Stimulated activated naive CD8-positive, alpha-beta T cell treated with anti-CD3 and anti-CD28 coated beads, Interleukin-15, Interleukin-2, amounts not matched to agents 100 U/mL and 50 U/mL, for 24 hours (primary cell): ENCODE measurements at places on chromosomes 12 and 14.
A peak's percentile ranks its signal among the peaks of the same experiment; 100 is the strongest.

GRCh38 chr12:56929780-56930179 is 4.4 kb downstream of the SDR9C7 start:
- no peak for DNase-seq

- no peak for DNase-seq
Measured at GRCh38 chr14:101335061-101335661, 226.1 kb upstream of the DIO3 start.

GRCh38 chr14:52873065-52873464 is 77.8 kb downstream of the FERMT2 start:
- no peak for DNase-seq

GRCh38 chr12:56676851-56677580 is 11.1 kb downstream of the PTGES3 start:
- DNase-seq: no peak

DNA sequence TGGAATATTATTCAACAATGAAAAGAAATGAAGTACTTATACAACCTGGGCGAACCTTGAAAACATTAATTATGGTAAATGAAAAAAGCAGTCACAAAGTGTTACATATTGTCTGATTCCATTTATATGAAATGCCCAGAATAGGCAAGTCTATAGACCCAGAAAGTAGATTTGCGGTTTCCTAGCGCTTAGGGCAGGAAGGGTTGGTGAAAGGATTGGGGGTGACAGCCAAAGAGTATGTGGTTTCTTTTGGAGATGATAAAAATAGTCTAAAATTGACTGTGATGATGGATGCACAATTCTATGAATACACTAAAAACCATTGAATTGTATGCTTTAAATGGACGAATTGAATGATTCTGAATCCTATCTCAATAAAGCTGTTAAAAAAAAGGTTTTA is 55.8 kb downstream of the RESF1 start:
- no peak for DNase-seq

DNA sequence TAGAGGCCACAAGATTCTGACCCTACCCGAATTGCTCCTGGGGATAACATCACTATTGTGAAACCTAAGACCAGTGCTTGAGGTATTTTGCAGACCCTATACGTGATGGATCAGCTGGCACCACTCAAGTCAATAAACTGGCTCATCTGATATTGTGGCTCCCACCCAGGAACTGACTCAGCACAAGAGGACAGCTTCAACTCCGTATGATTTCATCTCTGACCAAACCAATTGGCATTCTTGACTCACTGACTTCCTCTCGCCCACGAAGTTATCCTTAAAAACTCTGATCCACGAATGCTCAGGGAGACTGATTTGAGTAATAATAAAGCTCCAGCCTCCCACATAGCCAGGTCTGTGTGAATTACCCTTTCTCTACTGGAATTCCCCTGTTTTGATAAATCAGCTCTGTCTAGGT is 1036.1 kb upstream of the TMEM132C start:
- no peak for DNase-seq

- DNase-seq: no peak
Measured at GRCh38 chr14:101351769-101352168, 209.5 kb upstream of the DIO3 start.

GRCh38 chr12:111705672-111706071 is 19.8 kb downstream of the ACAD10 start:
- DNase-seq: no peak

DNA sequence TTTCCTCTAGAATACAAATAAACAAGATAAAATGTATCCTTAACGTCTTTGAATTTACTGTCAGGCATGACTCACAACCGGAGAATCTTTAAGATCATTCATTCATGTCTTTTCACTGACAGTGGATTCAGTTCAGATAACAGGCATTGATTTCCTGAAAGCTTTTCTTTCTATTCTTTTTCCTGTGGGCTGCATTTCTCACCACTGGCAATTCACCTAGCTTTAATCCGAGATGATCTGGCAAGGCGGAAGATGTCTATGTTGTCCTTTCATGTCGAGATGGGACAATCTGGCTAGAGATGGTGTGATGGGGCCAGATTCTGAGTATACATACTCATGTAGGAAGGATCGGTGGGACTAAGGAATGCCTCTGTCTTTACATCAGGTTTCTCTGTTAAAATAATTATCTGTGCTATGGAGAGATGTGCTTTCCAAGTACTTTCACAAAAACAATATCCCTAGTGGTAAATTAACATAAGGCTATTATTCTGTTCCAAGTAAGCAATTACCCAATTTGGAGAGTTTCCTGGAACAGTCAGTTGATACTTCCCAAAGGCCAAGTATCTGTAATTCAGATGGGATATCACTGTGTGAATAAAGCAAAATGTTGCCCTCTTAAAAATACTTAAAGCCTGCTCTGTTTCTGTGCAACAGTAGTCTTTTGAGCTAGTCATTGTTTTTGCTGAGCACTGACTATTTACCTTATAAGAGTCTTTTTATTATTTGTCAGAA is 17.8 kb downstream of the ACSS3 start:
- no peak for DNase-seq

DNA sequence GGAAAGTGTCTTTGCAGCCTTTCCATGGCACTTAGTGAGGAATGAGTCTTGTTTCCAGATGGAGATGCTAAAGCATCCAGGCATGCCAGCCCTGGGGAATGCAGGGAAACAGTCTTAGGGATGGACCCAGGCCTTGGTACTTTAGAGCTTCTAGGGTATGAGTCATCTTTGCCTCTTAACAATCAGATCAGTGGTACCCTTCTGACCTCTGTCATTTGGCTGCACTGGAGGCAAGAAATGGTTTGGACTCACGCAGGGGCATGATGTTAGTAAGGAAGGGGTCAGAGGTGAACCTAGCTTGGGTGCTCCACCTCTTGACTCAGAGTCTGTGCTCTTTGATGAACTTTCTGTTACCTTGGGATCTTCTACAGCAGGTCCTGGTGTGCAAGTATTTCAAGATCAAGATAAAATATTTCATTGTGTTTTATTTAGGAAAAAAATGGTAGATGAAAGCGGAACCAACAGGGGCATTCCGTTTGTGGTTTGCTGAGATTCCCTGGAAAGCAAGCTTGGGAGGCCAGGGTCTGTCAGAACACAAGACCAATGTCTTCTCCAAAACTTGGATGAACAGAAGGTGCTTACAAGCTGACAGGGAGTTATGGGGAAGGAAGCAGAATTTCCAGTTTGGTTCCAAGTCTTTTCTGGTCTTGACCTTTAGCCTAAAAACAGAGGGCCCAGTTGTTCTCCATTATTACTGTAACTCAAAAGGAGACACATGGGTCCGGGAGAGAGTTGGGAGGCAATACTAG is 216.2 kb downstream of the ZFP36L1 start:
- DNase-seq: no peak

DNA sequence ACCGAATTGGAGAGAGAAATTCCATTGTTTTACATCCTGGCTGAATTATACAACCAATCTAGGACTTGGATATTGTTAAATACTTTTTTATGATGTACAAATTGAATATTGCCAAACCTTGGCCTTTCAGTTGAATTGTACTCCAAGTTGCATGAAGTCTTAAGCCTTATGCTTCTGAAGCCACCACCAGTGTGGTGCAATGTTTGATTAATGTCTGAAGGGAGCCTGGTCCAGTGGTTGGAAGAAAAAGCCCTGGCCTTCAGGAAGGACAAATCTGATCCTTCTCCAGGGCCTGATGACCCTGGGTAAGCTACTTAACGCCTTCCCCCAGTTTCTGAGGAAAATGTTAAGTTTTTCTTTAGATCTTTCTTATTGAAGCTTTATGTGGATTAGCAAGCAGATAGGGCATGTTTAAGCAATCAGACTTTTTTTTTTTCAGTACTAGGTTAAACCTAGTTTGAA is 72.0 kb downstream of the PAPOLA start:
- DNase-seq: no peak

GRCh38 chr14:96263347-96264199 is 7.6 kb downstream of the BDKRB1 start:
- no peak for DNase-seq

DNA sequence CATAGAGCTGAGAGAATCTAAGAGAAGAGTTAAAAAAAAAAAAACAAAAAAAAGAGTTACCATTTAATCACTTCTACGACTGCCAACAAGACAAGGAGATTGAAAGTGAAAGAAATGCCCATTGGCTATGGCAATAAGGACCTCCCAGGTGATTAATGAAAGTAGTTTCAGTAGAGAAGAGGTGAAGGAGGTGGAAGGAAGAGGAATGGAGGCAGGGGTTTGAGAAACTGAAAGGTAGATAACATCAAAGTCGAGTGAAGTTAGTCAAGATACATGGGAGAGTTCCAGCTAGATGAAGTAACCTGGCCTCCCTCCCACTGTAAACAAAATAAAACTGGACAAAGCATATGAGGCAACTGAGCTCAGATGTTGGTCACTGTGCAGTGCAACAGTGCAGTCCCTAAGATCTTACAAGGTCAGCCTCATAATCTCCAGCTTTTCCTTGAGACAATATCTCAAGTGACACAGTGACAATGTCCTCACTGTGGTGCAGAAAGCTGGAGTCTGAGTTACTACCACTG is 118.0 kb upstream of the CCDC198 start:
- DNase-seq: no peak

DNA sequence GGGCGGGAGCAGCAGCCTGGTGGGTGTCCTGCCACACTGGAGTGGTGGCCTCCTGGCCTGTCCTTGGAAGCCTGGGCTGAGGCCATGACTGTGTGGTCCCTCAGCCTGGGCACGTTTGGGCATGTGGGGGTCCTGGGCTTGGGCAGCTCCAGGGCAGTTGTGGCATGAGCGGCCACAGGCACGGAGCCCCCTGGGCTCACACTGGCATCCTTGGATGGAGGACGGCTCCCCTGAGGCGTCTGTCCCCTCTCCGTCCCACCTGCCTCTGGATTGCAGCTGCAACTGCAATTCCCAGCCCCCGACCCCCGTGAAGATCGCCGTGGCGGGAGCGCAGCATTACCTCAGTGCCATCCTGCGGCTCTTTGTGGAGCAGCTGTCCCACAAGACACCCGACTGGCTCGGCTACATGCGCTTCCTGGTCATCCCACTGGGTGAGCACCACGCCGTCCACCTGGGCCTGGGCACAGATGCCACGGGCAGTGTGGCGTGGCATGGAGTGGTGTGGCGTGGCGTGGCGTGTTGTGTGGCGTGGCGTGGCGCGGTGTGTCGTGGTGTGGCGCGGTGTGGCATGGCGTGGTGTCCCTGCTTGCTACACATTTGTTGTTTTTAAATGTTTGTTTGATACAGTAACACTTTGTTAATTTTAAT is 15.1 kb upstream of the TEX22 start:
- DNase-seq: no peak

GRCh38 chr14:35161231-35161630 is 38.9 kb downstream of the PRORP start:
- DNase-seq: peak; percentile 16

GRCh38 chr14:79037106-79037505 is 866.9 kb downstream of the NRXN3 start:
- DNase-seq: no peak

DNA sequence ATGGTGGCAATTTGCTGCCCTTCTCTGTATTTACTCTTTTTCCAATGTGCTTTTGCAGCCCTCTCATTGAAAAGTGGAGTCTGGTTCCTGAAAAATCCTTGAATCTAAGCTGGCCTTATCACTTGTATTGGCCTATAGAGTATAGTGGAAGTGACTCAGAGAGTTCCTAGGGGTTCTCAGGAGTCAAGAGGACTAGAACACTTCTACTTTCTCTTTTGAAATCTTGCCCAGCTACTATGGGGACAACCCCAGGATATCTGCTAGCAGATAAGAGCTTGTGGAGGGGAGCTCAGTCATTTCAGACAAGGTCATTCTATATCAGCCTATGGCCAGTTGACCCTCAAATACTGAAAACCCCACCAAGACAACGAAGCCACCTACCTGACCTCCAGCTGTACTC is 26.7 kb upstream of the WSCD2 start:
- no peak for DNase-seq

- DNase-seq: no peak
Measured at GRCh38 chr12:57330992-57331391, 80.0 kb upstream of the STAC3 start.

DNA sequence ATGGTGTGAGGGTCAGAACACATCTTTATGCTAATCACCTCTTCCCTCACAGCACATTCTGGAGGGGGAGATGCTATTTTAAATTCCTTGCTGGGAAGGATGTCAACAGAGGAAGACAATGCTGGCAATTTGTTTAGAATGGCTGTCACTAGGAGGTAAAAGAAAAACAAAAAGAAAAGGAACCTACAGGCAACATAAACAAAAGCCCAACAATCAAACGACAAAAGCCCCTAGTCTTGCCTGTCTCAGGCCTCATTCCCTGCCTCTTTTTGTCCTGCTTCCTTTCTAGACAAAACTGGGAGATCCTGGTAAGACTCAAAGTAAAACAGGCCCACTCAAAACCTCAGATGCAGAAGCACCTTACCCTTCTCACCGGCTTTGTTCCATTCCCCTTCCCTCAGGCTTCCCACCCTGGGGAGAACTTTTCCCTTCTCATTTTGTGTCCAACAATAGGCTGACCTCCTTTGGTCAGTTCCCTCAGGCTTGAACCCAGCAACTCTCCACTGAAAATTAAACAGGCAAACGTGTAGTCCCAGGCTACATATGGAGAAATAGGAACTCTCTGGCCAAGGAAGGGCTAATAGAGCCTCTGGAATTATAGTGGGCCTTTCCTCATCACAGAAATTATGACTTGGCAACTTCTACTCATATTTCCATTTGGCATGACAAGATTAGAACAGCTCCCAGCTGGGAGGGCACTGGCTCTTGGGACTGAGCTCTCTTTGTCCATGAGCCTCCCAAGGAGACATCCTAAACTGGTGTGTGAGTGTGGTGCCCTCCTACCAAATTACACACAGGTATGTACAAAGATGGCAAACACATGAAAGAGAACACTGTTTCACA is 193.0 kb downstream of the MON2 start:
- no peak for DNase-seq

- peak; percentile 75 for DNase-seq
Measured at GRCh38 chr14:106459971-106460730, 933.8 kb downstream of the TMEM121 start.

DNA sequence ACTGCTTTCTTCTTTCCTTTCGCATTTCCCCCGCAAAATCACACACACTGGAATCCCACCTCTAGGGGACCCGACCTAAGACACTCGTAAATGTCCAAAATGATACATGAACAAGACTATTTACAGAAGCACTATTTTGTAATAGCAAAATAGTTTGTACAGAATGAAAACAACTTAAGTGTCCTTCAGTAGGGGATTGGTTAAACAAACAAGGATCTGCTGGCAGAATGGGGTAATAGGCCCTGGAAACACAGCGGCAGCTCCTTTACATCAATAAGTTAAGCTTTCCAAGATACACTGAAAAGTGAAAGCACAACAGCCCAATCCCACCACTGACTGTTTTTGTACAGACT is 48.8 kb downstream of the LTBP2 start:
- no peak for DNase-seq

DNA sequence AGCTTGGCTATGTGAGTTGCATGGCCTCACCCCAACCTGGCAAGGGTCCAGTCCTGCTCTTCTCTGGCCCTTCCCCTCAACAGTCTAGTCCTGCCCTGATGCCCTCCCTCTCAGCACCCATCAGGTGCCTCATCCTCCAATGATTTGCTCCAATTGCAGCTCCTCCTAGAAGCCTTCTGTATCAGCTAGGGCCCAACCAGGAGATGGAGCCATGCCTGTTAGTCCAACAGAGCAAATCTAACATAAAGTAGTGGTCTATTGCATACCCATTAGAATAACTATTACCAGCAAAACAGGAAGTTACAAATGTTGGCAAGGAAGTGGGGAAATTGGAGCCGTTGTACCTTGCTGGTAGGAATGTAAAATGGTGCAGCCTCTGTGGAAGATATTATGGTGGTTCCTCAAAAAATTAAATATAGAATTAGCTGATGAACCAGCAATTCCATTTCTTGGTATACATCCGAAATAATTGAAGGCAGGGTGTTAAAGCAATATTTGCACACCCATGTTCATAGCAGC is 163.5 kb downstream of the VRK1 start:
- no peak for DNase-seq

- DNase-seq: no peak
Measured at GRCh38 chr12:78204926-78205325, 374.2 kb downstream of the NAV3 start.
